Suprapubic skin (tissue), 4 donors: ENCODE measurements at places on chromosomes 5 and 9.

GRCh38 chr5:62289813-62290212, 16.2 kb upstream of the KIF2A start:
- no peak for DNase-seq

DNA sequence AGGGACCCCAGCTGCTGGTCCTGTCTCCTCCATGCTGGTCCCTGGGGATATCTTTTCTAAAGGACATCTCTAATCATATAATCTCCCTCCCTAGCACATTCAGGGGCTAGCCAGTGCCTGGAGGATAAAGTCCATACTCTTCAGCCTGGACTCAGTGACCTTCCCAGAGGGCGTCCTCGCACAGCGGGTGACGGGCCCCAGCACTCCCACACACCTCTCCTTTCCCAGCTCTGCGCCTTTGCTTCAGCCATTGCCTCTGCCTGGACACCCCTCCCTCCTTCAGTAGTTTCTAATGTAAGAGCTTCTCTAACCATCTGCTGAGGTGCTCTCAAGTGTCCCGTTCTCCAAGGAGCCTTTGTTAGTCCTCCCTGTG, 15.2 kb upstream of the TNIP1 start:
- no peak for DNase-seq

- no peak for DNase-seq
Measured at GRCh38 chr5:53537711-53538110, 22.7 kb upstream of the NDUFS4 start.

- DNase-seq = no peak
Measured at GRCh38 chr9:73327149-73327548, 175.5 kb downstream of the ANXA1 start.

GRCh38 chr9:81690251-81690851, 1.0 kb upstream of the TLE1 start:
- DNase-seq = peak; percentile 81

GRCh38 chr5:152372875-152373274, 32.2 kb downstream of the NMUR2 start:
- no peak for DNase-seq

- no peak for DNase-seq
Measured at GRCh38 chr5:16690243-16690852, 73.6 kb upstream of the RETREG1 start.

GRCh38 chr5:136067422-136067821, 38.6 kb downstream of the TGFBI start:
- DNase-seq = no peak

GRCh38 chr9:70484232-70485130, 70.0 kb upstream of the KLF9 start:
- DNase-seq = no peak
